LNCaP clone FGC (cell line): ENCODE measurements at places on chromosomes 13 and 19.

- DNase-seq: no peak
These were observed 4.9 kb downstream of the DIRAS1 start for GRCh38 chr19:2716275-2716650.

GRCh38 chr13:86003029-86003428 is 203.8 kb upstream of the SLITRK6 start:
- DNase-seq: no peak

- no peak for DNase-seq
These were observed 3.7 kb upstream of the FCER2 start for GRCh38 chr19:7705387-7706187.

DNA sequence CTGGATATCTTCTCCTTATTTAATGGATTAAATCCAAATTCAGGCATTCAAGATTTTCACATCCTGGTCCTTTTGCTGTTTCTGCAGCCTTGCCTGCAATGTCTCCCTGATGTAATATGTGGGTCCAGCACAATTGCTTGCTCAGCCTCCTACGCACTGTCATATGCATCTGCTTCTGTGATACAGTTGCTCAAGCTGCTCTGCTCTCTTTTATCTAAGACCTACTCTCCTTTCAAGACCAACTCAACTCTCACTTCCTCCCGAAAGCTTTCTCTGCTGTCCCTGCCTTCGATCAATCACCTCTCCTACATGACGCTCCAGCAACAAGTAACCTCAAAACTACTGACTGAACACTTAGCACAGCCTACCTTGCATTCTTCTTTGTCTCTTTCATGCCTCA is 138.2 kb downstream of the DCLK1 start:
- no peak for DNase-seq

DNA sequence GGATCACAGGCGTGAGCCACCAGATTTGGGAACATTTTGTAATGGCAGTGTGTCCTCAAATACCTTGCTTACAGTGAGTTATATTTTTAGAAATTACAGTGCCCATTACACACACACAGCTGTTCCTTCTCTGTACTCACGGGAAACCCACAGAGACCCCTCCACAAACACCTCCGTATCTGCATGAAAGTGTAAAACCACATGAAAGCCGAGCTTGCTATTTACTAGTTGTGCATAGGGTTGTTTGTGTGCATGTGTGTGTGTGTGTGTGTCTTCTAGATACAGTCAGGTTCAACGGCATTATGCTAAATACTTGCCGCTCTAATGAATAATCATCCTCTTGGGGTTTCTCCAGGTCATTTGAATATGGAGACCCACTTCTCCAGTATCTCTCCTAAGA is 22.3 kb upstream of the LILRA2 start:
- DNase-seq: no peak

DNA sequence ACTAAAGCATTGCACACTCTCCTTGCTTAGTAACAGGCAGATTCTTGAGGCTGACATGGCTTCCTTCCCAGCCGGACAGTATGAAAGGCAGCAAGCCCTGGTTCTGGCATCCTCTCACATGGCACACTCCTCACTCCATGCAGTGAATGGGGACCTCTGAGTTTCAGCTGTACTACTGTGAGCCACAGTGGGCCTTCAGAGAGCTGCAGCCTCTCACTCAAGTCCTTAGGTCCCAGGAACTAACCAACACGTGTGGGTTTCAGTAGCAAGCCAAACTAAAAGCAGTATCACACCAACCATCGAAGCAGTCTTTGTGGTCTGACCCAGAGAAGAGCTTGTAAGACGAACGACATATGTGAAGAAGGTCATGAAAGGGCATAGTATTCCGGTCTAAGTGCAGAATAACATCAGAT is 128.2 kb downstream of the TBC1D4 start:
- DNase-seq: no peak

DNA sequence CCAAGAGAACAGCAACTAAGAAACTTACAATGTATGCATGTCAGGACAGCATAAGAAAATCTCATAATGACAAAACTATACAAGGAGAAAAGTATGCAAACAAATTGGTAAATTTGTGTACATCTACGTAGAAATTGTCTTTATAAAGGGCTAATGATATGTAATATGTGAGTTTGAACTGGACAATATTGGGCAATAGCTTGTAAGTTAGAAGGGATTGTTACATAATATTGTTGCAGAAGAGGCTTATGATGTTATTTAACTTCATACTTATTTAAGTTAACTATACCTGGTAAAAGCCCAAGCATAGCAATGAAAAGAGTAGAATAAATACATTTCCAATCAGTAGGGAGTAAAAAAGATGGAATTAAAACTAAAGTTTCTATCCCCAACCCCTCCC is 134.0 kb downstream of the MAB21L1 start:
- no peak for DNase-seq

- no peak for DNase-seq
These were observed 5.6 kb downstream of the PCID2 start for GRCh38 chr13:113202912-113203311.

DNA sequence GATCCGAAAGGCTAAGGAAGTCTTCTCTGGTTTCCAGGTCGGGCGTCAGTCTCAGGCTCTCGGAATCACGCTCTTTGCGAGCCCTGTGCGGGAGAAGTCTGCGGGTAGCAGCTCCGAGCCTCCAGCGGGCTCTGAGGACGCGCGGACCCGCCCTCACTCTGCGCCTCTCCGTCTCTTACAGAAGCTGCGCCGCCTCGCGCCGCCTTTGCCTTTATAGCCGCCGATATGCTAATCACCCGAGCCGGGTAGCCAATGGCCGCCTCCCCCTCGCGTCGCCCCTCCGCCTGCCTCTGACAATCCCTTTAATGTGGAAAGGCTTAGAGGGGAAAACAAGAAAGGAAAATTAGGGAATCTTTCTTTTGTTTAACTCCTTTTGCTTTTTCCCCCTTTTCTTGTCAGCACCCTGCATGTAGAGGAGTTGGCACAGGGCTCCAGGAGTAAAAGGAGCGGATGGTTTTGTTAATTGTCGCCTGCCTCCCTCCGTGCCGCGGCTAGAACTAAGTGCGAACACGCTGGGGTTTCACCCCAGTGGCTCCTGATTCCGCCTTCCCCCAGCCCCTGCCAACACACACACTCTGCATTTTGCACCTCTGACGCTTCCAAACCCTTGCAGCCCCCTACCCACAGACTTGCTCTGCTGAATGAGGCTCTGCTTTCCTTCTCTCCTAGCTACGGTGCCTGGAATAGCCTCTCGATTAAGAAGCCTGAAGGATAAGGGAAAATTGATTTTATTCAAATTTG is at the start of gene PCDH8:
PCDH8 (minus strand) TSS at position 186 of the 741 bp plus-strand sequence. CDS start 204 bp downstream, outside the sequence.
- DNase-seq: no peak

DNA sequence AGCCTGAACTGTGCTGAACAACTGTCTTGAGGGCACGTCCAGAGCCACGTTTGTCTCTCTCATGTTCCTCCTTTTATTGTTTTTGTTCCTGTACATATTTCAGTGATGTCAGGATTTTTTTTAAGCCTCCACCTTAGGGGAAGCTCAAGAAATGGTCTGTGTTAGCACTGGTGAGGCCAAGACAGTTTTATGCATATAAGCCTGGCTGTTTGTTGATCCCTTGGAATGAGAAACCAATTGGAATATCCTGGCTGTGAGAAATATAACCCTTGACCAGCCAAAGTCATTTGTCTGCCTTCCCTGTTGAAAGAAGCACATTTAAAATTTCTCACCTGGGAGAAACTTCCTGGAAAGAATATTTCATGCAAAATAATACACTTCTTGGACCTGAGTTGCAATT is 115.8 kb downstream of the DNAJC15 start:
- DNase-seq: no peak

GRCh38 chr19:46475986-46476385 is 4.6 kb upstream of the PNMA8A start:
- DNase-seq: no peak

- no peak for DNase-seq
These were observed 1.5 kb upstream of the ERICH4 start for GRCh38 chr19:41441321-41441945.

DNA sequence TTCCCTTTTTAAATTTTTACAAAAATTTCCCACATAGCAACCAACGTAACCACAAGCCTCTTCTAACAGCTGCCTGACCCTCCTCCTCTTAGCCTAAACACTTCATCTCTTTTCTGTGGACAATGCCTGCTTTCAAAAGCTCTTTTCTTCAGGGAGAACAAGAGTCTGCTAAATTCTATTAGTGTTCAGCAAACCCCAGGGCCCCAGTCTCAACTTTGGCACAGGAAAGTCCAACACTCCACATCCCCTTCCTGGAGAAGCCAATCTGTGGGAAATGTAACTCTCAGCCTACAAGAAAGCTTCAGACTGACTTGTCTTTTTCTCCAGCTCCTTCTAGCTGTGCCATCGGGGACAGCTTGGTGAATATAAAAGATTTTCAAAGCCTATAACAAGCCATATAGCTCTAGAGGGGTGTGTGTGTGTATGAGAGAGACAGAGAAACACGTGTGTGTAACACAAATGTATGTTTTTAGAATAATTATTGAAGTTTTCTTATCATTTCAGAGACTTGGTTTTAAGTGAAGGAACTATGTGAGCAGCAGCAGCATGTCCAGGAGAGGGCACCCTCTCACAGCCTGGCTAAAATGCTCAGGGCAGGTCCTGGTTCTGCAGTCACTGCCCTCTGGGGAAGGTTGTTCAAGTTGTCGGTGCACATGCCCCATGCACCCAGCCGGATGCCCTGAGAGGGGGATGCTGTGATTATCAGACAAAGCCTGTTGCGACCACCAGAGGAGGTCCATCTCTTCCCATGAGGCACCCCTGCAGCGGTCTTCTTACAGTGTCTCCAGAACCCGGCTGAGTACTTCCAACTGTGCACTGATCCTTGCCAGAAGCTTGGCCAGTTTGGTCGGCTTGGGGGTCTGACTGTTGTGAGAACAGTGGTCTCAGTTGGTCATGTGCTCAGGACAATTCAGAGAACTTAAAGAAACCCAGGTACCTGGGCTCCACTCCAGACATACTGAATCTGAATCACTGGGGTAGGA is 34.4 kb downstream of the CCDC70 start:
- peak; percentile 17 for DNase-seq
